Stimulated activated CD4-positive, alpha-beta T cell treated with anti-CD3 and anti-CD28 coated beads, TNF-alpha, amount 100 ng/mL, for 24 hours (primary cell): ENCODE measurements at places on chromosomes 12 and 14.

DNA sequence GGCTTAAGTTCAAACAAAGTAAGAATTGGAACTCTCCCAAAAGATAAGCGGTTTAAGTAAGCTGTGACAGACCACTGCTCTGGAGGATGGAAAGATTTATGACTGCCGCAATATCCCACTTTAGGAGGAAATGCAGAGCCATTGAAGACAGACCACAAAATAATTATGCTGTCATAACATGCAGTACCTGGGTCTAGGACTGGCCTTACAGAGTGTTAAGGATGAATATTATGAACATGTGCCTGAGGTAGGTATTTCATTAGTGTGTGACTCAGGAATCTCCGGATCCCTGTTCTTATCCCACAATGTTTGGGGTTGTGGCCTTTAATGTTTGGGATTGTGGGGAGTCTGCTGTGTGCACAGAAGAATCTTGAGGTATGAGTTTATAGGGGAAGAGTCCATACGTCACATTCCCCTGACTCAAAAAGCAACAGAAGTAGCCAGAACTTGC lies 114.9 kb downstream of the SAMD4A start:
- no peak for DNase-seq

DNA sequence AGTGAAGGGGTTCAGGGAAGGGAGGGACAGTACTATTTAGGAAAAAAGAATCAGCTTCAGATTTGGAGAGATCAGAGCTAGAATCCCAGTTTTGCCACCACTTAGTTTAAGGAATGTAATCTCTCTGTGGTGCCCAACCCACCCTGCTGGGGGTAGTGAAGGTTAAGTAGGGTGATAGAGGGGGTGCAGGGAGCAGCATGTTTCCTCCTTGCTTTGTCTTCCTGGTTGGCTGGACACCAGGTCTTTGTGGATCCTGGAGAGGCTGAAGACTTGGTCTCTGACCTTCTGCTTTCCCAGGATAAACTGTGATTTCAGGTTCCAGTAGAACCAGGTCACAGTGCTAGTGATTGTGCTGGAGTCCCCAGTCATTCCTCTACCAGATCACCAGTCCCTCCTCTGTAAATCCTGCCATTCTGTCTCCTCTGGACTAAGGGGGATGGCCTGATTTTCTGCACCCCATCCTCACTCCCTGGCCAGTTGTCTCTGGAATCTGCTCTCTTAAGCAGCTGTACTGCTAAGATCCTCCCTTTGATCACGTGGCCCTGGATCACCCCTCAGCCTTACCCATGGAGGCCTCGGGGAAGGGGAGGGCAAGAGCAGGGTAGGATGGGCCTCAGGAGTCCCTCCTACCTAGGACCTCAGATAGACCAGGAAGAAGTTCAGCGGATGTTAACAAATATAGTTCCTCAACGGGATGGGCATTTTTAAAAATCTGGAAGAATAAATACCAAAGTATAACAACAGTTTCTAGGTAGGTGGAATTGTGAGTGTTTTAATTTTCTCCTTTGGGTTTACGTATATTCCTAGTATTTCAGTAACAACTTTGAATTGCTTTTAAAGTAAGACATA lies 3.1 kb downstream of the MAP3K12 start:
- DNase-seq = no peak

GRCh38 chr14:80475074-80475473 lies 263.8 kb upstream of the DIO2 start:
- DNase-seq = no peak

DNA sequence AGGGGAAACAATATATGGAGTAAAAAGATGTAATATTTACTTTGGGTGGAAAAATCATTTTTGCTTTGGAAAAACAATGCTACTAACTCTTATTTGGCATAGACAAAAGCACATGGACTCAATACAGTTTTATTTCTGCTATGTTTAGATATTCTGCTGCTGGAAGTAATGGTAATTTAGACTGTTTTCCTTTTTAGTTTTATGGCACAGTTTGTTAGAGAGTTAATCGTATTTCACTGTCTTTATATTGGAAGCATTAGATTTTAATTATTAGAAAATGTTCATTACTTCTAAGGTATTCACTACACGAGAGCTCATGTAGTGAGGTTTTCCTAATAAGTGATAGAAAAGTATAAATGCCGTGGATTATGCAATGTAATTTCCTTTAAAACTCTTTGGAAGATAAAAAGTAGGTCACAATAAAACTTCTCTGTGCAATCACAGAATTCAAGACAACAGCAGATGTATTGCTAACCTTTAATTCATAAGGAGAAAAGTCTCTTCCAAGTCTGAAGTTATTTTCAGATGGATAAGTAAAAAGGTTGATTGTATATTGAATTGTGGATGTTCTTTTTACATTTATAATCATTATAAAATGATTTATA lies 851.8 kb downstream of the TMTC2 start:
- DNase-seq = no peak

DNA sequence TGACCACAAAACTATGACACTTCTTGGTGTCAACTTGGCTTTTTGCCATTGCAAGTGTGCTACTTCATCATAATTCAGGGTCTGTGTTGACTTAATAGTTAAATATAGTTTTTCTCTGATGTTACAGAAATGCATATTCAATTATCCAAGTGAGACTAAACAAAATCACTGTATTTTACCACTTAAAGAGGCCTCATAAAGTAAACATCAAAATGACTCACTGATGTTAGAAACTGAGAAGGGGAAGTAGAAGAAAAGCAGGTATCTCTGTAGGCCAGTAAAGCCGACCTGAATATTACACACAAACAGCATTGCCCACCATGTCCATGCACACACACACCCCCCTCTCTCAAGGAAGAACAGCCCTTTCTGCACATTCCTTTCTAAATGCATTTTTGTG lies 55.4 kb downstream of the RPAP3 start:
- no peak for DNase-seq

- DNase-seq = no peak
Observed at GRCh38 chr12:5123921-5124320, 80.2 kb downstream of the KCNA5 start.

DNA sequence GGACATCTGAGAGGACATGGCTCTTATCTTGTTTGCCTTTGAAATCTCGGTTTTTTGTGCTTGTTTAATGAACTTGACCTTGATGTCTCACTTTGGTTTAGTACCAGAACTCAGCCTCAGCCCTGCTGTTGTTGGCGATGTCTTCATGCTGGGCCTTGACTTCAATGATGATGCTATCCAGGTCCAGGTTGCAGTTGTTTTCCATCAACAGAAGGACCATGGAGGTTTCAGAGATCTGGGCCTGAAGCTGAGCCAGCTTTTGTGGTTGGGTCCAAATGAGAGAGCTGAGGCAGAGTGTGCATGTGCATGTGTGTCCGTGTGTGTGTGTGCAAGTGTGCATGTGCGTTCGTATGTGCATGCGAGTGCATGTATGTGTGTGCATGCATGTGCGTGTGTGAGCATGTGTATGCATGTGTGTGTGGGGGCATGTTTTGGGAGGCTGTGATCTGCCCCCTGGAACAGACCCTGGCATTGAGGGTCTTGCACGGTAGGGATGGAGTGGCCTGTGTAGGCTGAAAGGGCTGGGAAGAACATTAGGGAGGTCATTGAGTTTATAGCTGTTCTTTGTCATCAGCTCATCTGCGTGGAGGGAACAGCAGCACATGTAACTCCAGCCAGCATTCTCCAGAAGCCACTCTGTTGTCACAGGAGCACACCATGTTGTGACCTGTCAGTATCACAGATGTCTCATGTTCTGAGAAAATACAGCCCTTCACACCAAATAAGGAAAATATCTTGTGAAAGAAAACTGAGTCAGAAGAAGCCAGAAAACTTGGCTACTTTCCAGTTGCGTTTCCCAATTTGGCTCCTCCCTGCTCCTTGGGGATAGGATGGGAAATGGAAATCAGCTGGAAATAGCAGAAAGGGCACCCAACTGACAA lies 10.0 kb upstream of the KRT82 start:
- no peak for DNase-seq
